Fibroblast of upper back skin (primary cell): ENCODE measurements at places on chromosomes 6 and 20.
A peak's percentile ranks its signal among the peaks of the same experiment; 100 is the strongest.

GRCh38 chr6:53436526-53437303, 88.0 kb upstream of the ELOVL5 start:
- peak; percentile 39 for DNase-seq

DNA sequence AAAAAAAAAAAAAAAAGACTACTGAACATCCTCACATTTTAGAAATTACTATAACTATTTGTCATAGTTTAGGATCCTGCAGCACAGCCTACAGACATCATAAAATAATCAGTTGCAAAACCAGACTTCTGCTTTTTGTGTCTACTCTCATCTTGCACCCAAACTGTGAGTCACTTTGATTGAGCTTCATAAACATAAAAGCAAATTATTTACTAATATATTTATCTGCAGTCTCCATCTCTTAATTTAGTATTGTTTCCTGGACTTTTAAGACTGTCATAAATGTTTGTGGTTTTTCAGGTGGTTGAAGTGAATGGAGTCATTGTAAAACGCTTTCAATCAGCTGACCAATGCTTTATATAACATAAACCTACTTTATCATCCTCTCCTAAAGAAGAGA, 14.8 kb upstream of the CALHM6 start:
- DNase-seq = peak; percentile 58

- peak; percentile 23 for DNase-seq
Observed at GRCh38 chr20:571754-572441, 28.3 kb upstream of the CSNK2A1 start.

DNA sequence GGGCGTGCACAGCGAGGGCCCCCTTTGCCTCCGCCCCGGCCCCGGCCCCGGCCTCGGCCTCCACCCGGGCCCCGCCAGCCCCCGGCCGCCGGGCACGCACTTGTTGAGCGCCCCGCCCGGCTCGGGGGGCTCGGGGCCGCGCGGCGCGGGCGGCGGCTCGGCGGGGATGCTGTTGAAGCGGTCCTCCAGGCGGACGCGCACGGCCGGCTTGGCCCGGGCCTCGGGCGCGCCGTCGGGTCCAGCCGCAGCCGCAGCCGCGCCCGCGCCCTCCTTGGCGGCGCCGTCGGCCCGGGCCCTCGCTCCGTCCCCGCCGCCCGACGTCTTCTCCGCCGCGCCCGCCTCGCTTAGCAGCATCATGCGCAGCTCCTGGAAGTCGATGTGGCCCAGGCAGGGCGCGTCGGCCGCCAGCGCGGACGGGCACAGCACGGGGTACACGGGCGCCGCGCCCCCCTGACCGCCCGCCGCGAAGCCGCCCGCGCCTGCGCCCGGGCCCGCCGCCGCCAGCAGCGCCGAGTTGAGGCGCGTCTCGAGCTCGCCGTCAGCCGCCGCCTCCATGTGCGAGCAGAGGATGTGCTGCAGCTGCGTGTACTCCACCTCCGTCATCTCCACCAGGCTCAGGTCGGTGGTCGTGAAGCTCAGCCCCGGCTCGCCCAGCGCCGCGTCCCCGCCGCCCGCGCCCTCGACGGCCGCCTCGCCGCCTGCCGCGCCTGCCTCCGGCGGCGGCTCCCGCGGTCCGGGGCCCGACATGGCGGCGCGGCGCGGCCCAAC, 514 bp downstream of the TCFL5 start:
- DNase-seq = no peak

GRCh38 chr6:100188754-100189153, 194.7 kb upstream of the MCHR2 start:
- no peak for DNase-seq

GRCh38 chr6:89079511-89080234, 878 bp upstream of the PNRC1 start:
- peak; percentile 64 for DNase-seq

GRCh38 chr6:158013904-158014504, 32.3 kb downstream of the SYNJ2 start:
- no peak for DNase-seq

DNA sequence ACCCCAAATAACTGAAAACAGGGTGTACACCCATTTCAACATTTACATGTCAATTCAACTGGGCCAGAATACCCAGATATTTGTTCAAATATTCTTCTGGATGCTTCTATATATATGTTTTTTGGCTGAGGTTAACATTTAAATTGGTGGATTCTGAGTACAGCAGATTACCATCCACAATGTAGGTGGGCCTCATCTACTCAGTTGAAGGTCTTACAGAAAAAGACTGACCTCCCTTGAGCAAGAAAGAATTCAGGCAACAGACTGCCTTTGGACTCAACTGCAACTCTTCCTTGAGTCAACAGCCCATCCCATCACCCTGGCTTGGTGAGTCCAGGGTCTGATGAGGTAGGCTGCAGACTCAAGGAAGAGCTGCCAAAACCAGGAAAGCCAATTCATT, 84.1 kb downstream of the ATG5 start:
- DNase-seq = no peak

DNA sequence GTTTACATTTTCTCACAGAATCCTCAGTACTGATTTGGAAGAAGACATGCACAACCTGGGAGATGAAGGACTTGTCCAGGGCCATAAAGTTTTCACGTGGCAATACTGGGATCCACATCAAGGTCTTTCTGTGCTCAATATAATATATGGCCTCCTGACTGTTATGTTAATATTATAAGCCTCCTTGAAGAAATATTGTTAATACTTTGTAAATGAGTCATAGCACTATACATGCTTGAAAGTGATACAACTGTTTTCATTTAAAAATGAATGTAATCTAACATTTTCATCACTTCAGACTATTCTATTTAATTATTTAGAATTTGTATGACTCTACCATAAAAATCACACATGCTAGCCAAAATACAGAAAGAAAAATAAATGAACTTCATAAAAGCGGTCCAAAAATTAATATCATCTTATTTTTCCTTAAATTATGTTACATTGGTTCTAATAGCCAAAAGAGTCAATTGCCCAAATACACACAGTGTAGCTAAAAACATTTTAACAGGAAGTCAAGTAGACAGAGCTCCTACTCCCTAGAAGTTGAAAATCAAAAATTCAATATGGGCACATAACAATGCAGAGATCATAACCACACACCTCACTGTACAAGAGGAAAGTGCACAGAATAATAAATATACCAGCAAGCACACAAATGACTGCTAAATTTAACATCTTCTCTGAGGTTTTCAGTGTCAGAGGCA, 188.0 kb upstream of the HDDC2 start:
- DNase-seq = peak; percentile 45
